ENCODE measurements at places on chromosomes 2 and 18. TPM values are rescaled to one million over a fixed set of nuclear protein-coding genes. Genes with fewer than 3 reads are reported as not detected.

HOXD13 gene
- total RNA-seq = 0.13 TPM

NCOA1 gene
- total RNA-seq = 29.2 TPM

SLC20A1 gene
- 61.2 TPM for total RNA-seq

IKZF2 gene
- 6.8 TPM for total RNA-seq

RHBDD1 gene
- total RNA-seq = 49.6 TPM

SPATA3 gene
- total RNA-seq = not detected

IL18R1 gene
- total RNA-seq = 4.2 TPM

IGFBP5 gene
- 1,050 TPM for total RNA-seq

IL36A gene
- total RNA-seq = not detected

All from articular chondrocyte of knee joint (primary cell).